Left cardiac atrium (tissue), 4 donors: ENCODE measurements at places on chromosomes 3 and 15. TPM values are rescaled to one million over a fixed set of nuclear protein-coding genes. Genes with fewer than 3 reads are reported as not detected.

GRCh38 chr3:81439108-81439507 lies 322.3 kb downstream of the GBE1 start:
- no peak for DNase-seq

GRCh38 chr3:123297627-123297899 lies 95.8 kb downstream of the SEC22A start:
- no peak for DNase-seq

- DNase-seq, result no peak
Measured at GRCh38 chr3:179269152-179269707, 18.3 kb upstream of the KCNMB3 start.

DNA sequence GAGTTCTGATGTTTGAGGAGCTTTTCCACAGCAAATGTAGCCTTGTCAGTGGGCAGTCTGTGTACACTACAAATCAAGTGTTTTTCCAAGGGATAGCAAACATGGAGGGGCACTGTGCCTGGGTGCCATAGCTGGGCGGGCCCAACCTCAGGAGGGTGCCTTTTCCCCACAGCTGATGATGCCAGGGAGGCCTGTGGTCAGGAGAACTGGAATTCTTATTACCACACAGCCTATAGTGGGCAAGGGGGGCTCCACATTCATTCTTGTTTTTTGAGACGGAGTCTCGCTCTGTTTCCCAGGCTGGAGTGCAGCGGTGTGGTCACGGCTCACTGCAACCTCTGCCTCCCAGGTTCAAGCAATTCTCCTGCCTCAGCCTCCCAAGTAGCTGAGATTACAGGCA lies 41.8 kb downstream of the SYNM start:
- no peak for DNase-seq

- no peak for DNase-seq
Measured at GRCh38 chr3:159130108-159130507, 328.3 kb downstream of the MFSD1 start.

DNA sequence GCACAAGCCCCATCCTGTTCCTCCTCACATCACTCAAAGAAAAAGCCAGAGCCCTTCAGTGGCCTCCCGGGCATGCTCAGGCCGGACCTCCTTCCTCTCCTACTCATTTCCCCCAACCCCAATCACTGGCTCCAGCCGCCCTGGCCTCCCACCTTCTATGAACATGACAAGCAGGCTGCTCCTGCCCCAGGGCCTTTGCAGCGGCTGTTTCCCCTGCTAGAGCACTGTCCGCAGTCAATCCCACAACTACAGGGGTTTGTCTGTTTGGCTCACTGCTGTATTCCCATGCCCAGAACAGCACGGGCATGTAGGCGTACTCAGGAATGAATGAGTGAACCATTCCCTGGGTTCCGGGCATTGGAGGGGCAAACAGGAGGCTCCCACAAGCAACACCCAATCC lies 139.8 kb upstream of the PRR20G start:
- DNase-seq, result peak; percentile 7

DNA sequence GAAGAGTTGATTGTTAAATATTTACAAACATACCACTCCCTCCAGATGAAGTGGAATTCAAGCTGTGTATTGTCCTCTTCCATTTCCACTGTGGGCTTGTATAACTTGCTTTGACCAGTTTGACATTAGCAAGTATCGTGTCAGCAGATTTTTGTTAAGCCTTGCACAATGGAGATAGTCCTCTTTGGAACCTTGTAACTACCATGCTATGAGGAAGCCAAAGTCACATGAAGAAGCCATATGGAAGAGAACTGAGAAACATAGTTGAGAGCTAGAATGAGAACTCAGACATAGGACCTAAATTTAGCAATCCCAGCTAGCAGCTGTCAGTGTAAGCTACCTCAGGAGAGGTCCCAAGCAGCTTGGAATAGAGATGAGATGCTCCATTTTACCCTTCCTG lies 889.2 kb downstream of the PDCD6IP start:
- DNase-seq, result no peak

DNA sequence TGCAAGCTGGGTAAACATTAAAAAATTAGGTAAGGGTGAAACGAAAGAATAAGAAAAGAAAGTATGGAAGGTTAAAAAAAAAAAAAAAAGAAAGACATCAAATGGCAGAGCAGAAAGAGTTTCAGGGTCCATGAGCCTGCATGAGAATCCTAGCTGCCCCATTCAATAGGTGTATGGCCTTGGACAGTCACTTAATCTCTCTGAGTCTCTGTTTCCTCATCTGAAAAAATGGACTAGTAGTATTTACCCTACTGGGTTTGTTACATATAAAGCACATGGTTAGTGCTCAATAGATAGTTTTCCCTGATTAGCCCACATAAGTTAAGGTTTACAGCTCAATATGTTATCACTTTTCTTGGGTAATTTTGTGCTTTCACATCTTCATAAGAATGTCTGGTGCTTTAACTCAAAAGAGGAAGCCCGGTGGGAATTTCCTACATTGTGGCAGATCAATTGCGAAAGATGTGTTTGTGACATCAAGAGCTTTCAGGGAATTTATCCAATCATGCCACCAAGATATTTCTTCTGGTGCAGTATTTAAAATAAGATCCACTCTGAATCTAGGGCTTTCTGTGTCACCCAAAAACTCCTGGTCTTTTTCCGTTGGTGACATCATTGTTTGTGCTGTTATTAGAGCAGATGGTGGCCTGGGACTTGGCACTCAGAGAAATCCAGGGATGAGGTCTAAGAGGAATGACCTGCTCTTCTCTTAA lies 57.2 kb upstream of the UBE2E1 start:
- DNase-seq, result no peak

THOC7 gene
- total RNA-seq, result 72.0 TPM

ARGFX gene
- total RNA-seq, result not detected
